Urothelium cell line (cell line): ENCODE measurements at places on chromosomes 4 and X.

GRCh38 chrX:41716222-41716621 lies 7.8 kb upstream of the GPR82 start:
- no peak for DNase-seq

GRCh38 chr4:147340591-147341120 lies 140.2 kb upstream of the EDNRA start:
- peak; percentile 48 for DNase-seq

DNA sequence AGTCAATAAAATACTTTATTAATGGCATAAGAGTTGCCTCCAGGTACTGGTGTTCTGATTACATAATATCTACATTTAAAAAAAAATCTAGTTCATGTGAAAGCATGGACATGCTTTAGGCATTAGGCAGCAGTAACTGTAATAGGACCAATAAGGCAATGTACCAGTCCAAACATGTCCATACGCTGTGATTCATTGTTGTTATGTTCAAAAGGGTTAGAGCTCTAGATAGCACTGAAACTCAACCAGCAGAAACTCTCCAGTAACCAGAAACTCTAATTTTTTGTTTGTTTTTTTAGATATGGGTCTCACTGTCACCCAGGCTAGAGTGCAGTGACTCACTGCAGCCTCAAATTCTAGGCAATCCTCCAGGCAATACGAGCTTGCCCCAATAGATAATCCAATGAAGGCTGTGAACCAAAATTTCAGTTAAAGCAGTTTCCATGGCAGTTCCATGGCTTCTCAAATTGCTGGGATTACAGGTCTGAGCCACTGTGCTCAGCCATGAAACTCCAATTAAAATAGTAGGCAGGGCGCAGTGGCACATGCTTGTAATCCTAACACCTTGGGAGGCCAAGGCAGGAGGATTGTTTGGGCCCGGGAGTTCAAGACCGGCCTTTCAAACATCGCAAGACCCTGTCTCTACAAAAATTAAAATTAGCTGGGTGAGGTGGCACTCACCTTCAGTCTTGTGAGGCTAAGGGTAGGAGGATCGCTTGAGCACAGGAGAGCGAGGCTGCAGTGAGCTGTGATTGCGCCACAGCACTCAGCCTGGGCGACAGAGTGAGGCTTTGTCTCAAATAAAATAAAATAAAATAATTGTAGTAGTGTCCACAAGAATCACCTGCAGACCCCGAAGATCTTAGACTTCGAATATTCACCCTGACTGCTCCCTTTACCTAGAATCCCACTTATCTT lies 36.3 kb downstream of the MGARP start:
- peak; percentile 54 for DNase-seq

DNA sequence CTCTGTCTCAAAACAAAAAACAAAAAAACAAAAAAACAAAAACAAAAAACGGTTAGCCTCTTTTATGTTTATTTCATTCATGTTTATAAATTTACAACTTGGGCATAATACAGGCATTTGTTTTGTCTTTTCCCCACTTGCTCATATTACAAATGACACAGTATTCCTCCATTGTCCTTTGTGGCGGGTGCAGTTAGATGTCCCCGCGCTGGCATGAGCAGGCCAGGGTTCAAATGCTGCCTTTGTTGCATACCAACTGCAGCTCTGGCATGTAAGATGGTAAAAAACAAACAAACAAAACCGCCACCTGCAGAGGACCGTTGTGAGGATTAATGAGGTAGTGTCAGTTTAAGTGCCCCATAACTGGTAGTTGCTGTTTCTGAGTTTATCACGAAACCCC lies 16.1 kb upstream of the HPF1 start:
- DNase-seq: no peak

- DNase-seq: no peak
These were observed 63.9 kb upstream of the PSAPL1 start for GRCh38 chr4:7498446-7499200.

- DNase-seq: no peak
These were observed 126.9 kb upstream of the HCCS start for GRCh38 chrX:10984213-10984612.

- no peak for DNase-seq
These were observed 171.5 kb upstream of the FRG1 start for GRCh38 chr4:189769131-189769530.

- no peak for DNase-seq
These were observed 113.0 kb downstream of the IQCM start for GRCh38 chr4:149702414-149703293.

DNA sequence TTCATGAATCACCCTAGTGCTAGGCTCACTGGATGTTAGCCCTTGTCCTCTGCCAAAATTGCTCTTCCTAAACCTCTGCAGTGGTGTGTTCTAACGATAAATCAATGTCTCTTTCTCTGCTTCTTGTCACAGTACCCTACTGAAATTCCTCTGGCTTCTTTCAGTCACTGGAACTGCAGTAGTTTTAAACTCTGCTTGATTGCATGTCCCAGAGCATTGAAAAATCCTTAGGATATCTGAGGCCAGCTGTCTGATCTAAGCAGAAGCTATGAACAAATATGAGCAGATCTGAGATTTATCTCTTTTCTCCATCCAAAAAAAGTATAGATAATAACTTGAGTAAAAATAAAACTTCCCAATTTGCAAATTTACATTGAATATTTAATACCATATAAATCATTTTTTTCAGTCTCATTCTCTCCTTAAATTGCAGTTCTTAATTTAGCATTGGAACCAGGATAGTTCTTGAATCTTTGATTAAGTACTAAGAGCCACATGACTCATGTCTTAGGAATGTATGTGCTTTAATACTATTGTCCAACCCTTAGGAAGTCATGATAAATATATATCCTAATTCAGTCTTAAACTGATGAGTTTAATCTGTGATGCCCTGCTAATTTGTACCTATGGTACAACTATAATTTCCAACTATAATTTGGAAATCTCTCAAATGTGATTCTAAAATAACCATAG lies 169.7 kb downstream of the PDHA2 start:
- no peak for DNase-seq

GRCh38 chr4:142858446-142858845 lies 12.3 kb upstream of the INPP4B start:
- DNase-seq: no peak
